ENCODE measurements at places on chromosomes 5 and 9.

GRCh38 chr5:115772731-115773475 is 43.6 kb downstream of the CDO1 start:
- ATAC-seq: no peak

DNA sequence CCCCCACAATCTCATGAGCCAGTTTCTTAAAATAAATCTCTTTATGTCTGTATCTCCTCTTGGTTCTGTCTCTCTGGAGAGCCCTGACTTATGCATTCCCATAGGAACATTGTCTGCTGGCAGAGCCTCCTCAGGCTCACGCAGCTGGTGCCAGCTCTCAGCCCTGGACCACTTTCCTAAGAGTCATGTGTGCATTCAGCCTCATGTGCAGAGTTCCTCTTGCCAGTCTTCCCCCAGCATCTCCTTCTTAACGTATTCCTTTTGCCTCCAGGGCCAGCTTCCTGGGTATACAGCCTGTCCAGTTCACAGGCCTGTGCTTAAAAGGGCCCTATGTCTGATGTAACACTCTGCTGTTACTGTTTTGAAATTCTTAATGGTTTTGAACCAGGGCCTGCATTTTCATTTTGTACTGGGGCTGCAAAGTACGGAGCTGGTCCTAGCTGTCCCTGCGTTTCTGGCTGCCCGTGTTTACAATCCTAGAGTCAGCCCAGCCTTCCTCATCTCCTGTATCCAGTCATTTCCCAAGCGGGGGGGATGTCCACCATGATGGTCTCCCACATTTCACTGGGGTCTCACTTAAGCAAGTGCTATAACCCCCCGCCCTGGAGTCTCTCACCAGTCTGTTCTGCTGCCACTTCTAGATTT is 18.1 kb downstream of the ANKRD33B start:
- no peak for ATAC-seq

GRCh38 chr9:87854580-87854955 is 28.1 kb upstream of the SPATA31E1 start:
- no peak for ATAC-seq

GRCh38 chr9:121889990-121890563 is 203.0 kb downstream of the TTLL11 start:
- no peak for ATAC-seq

DNA sequence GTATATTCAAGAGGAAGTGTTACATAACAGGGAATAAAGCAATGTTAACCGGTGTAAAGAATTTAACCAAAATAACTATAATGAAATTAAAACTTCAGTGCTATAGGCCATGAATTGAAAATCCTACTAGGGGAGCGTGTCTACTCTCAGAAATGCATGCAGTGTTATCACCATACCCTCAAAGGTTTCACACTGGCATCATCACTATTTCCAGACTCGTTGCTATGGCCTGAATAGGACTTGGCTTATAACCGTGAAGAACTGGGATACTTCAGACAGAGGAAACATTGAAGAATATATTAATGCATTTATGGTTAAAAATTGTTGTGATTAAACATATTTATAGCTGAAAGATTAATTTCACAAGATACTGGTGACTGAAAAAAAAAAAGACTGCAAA is 154.9 kb downstream of the EPB41L4A start:
- ATAC-seq: no peak

DNA sequence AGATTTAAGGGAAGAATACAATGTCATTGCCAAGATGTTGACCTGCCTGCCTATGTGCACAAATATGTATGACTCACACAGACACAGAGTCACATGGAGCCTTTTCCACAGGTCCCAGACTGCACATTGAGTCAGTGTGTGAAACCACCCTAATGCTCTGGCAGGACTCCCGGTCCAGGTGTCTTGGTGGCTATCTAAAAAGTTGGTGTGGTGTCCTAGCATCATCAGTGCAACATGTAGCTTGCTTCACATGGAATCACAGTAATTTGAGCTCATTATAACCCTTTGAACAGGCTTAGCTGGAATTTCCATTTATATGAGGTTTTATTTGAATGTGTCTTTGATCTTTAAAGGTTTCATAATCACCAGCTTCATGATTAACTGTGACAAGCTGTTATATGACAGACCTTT is 10.7 kb downstream of the IFNA5 start:
- peak; percentile 35 for ATAC-seq

GRCh38 chr9:134212809-134213507 is 48.6 kb upstream of the RNU6ATAC start:
- no peak for ATAC-seq
